ENCODE measurements at places on chromosomes 11 and 22.
A peak's percentile ranks its signal among the peaks of the same experiment; 100 is the strongest.

DNA sequence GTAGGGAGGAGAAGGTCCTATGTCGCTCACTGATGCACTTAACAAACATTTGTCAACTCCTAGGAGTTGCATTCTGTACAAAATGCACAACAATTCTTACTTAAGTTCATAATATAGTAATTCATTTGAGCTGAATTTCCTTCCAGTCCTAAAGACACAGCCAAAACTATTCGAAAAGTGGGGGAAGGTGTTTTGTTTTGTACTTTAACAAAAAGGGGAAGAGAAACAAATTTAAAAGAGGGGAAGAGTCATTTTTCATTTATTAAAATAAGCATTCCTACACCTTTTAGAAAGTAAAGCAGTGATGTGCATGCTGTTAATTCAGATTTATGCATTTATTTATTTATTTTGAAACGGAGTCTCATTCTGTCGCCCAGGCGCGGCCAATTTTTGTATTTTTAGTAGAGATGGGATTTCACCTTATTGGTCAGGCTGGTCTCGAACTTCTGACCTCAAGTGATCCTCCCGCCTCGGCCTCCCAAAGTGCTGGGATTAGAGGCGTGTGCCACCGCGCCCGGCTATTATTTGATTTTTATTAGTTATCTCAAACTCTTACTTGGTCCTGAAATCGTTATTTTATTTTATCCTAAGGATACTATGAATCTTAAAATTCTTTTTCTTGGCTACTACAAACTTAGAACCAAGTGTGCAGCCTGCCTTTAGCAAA, 1.1 kb upstream of the FANCF start:
- DNase-seq = no peak

- DNase-seq = no peak
Measured at GRCh38 chr11:41613326-41613725, 153.9 kb upstream of the LRRC4C start.

DNA sequence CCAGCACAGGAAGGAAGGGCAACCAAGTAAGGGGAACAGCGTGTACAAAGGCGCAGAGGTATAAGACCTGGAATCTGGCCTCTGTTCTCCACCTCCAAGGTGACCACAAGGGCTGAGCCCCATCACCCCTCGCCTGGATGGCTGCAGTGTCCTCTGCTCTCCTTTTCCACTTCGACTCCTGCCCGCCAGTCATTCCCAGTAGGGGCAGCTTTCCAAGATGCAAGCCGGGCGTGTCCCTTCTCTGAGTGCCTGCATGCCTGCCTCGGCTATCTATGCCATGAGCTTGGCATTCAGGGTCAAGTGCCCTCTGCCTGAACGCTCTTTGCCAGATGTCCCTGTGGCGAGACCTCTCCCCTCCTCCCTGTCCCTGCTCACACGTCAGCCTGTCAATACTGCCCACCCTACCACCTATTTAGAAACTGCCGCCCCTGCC, 17.0 kb downstream of the FADS3 start:
- no peak for DNase-seq

DNA sequence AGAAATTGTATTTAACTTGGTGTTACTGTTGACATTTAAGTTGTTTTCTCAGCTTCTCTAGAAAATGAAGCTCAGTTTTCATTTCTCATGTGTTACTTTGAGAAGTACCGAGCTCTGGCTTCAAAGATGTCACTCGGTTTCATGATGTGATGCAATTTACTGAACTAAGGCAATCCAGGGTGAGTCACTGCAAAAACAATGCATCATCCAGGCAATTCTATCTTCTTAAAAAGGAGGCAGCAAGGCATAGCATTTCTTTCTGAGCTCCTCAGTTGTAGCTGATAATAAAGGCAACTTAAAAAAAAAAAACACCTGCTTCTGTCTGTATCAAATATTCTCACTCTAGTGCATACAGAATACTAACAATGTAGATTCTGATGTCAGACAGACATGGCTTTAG, 91.1 kb upstream of the KCNA4 start:
- no peak for DNase-seq

- no peak for DNase-seq
Measured at GRCh38 chr11:27058456-27058855, 17.8 kb downstream of the BBOX1 start.

DNA sequence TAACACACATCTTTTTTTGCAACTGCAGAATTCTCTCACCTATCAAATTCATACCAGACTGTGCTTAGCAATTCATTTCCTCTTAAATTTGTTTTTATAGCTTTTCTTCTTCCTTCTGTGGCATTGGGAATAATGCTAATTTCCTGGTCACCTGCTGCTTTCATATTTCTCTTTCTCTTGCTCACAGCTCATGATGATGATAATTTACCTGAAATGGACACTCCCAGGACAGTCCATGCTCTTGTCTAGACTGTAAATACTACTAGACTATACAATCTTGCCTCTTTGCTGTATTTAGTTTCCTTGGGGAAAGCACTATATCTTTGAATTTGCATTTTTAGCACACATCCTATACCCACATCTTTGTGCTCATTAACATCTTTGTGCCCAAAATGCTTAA, 15.5 kb downstream of the CASP5 start:
- no peak for DNase-seq

DNA sequence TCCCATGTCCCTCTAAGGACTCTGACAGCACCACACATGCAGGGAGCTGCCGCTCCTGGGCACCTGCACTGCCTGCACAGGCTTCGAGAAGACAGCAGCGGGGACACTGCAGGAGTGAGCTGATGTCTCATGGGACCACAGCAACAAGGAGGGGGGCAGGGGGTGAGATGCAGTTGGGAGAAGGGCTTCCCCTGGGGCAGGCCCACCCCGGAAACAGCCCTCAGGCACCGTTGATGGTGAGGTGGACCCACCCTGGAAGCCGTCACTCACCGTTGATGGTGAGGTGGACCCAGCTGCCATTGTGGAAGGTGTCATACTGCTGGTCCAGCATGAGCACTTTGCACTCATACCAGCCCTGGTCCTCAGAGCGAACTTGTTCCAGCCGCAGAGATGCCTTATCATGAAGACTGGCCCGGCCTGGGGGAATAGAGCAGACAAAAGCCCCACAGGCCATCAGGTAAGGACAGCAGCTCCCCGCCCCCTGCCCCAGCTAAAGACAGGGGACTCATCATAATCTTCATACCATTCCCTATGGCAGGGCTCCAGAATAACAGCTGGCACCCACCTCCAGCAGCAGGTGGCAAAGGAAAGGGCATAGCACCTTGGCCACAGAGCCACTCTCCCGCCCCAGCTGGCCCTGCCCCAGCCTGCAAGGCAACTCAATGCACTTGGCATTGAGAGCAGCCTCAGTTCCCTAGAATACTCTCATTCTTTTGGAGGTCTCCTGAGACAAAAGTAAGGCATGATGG, 12.6 kb downstream of the IGSF9B start:
- no peak for DNase-seq

DNA sequence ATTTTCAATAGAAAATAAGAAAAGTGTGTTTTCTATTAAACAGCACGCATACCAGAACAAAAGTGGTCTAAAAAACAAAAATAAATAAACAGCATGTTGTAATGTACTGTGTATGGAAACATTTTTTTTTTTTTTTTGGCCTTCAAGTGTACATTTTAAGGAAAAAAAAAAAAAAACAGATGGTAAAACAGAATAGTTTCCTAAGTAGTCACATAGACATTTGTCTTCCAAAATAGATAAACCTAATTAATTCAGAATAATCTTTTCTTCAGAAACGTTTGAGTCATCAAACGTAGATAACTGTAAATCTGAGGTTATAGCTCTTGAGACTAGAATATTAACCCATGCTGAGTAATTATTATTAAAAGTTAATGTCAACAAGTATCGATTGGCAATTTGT, 396 bp upstream of the CFAP300 start:
- no peak for DNase-seq

GRCh38 chr11:116224154-116224888, 548.5 kb downstream of the BUD13 start:
- DNase-seq = peak; percentile 68

DNA sequence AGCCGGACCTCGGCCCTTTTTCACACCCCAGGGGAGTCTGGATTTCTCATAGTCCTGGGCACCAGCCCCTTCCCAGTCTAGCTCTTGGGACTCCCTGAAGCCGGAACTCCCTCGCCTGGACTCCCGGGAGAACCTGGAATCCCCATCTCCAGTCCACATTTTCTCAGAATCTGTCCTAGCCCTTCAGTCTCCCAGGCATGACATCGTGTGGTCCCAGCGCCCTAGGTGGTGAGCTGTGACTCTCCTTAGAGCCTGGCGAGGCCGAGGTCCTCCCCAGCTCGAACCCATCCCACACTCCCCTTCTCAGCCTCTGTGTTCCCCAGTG, 673 bp upstream of the DUSP18 start:
- DNase-seq = no peak

- DNase-seq = peak; percentile 98
Measured at GRCh38 chr11:560305-561147, at the start of the genes LMNTD2 and RASSF7. LMNTD2 (minus strand) TSS chr11:560738; CDS start chr11:560716, 22 bp downstream. RASSF7 (plus strand) TSS chr11:560970; CDS start chr11:561769, 799 bp downstream.

DNA sequence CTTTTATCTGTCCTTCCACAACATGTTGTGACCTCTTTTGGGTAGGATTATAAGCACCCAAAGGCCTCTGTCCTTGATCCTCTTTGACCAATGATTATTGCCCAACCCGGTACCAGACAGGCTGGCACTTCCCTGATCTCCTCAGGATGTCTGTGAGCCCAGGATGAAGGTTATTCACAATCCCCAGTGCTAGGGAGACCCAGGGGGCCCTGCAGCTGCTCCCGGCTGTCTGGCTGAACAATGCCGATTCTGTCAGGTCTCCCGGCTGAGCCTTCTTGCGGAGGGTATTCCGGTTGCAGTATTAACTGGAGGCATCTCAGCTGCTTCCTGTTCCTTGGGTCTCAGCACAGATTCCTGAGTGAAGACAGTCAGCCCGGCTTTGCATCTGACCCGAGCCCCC, 71.2 kb upstream of the CDON start:
- no peak for DNase-seq

DNA sequence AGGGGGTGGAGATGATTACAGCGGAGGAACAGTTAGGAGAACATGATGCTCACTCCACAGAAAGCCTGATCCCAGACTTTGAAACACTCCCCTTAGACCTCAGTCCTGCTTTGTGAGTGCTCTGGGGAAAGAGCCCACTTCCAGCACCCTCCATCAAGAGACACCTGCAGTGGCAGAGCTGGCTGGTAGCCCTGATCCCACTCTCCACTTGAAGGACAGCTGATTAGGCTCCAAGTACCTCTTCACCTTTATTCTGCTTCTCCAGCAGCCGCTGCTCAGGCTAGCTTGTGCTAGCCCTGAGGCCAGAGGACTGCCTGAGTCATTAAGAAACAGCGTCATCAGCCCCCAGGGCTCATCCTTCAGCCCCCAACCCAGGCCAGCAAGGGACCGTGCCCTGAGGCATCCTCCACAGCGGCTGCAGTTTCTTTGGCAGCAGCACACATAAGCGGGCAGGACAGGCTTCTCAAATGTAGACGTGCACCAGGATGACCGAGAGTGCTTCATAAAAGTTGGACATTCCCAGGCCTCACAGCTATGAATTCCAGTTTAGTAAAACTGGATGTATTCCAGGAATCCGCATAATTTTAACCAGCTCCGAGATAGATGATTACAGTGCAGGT, 146.0 kb upstream of the TBCEL start:
- no peak for DNase-seq

DNA sequence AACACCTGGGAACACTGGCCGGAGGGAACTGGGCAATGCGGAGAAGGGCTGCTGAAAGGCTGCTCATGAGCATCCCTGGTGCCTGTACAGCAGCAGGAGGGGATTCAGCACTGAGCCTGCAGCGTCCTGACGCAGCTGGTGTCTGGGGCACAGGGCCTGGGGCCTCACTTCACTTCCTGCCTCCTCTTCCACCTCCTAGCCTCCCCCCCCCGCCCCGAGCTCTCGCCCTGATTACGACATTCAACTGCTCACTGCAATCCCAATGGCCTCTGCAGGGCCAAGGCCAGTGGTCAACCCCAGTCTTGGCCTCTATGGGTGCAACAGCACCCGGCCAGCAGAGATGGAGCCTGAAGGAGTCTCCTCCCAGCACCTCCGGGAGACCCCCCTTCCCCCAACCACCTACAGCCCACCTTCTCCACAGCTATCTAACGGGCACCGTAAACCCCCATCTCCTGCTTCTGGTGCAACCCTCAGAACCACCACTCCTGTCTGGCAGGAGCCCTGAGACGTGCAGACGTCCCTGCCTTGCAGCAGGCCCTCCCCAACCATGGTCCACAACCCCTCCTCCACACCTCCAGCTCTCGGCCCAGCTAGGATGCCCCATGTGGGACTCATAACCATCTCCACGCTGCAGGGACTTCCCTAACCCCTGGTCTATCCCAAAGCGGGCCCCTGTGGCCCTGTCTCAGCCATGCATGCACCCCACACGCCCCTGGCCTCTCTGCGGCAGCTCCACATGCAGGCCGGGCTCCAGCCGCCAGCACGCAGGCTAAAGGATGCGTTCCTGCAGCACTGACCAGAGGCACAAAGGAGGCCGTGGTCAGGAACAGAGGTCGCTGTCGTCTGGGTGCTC, 38.2 kb downstream of the BRD1 start:
- DNase-seq = no peak

DNA sequence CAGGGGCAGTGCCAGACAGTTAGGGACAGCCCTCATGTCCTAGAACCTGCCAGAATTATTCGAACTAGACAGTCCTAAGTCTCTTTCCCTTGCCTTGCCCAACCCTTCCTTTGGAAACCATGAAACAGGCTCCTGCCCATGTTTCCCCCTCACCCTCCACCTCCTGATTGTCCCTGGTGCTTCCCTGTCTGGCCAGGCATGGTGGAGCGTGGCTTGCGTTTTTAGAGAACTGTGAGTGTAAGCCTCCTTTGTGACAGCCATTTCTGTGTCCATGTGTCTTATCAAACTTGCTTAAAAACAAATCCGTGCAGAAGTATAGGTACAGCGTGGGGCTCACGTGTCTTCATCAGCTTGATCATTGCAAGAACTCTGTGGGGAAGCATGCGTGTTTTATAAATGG, 54.9 kb downstream of the MPPED1 start:
- DNase-seq = no peak

- DNase-seq = no peak
Measured at GRCh38 chr11:123111465-123111864, 49.5 kb upstream of the HSPA8 start.

GRCh38 chr11:10779086-10779485, 28.0 kb downstream of the CTR9 start:
- DNase-seq = no peak

- DNase-seq = no peak
Measured at GRCh38 chr11:3171931-3172560, 6.9 kb upstream of the OSBPL5 start.

DNA sequence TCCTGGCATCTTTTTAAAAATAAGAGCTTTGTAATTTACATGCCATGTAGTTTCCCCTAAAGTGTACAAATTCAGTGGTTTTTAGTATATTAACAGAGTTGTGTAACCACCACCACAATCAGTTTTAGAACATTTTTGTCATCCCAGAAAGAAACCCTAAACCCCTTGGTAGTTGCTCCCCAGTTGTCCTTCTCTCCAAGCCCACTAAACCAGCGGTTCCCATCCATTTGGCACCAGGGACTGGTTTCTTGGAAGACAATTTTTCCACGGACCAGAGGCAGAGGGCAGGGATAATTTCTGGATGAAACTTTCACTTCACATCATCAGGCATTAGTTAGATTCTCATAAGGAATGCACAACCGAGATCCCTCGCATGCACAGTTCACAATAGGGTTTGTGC, 22.6 kb downstream of the CABIN1 start:
- no peak for DNase-seq

Measured in nephron progenitor cell (in vitro differentiated cells).